ENCODE measurements at places on chromosomes 5 and 9.

- no peak for DNase-seq
Measured at GRCh38 chr9:104556830-104557634, 11.9 kb upstream of the OR13C8 start.

GRCh38 chr9:99433095-99433494, 211.0 kb downstream of the SEC61B start:
- no peak for DNase-seq

GRCh38 chr5:127072861-127073846, at the start of gene C5orf63:
C5orf63 (minus strand) TSS chr5:127073502; CDS start chr5:127058995, 14,507 bp downstream.
- DNase-seq, result peak; percentile 11

DNA sequence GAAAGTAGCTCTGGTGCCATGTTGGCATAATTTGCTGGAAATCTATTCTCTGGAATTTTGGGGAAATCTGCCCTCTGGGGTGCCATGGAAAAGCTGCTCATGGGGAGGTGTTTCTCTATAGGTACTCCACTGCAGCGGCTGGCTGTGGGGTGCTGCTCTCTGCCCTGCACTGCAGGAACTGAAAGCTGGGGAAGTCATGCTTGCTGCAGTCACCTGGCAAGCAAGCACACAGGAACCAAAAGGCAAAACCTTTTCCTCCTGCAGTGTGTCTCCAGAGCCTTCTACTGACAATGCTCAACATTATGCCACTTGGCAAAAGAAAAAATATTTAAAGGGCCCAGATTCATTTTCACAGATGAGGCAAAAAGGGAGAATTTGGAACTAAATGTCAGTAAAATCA, 25.8 kb upstream of the CARNMT1 start:
- no peak for DNase-seq

- DNase-seq, result no peak
Measured at GRCh38 chr5:119398727-119399466, 43.1 kb downstream of the TNFAIP8 start.

DNA sequence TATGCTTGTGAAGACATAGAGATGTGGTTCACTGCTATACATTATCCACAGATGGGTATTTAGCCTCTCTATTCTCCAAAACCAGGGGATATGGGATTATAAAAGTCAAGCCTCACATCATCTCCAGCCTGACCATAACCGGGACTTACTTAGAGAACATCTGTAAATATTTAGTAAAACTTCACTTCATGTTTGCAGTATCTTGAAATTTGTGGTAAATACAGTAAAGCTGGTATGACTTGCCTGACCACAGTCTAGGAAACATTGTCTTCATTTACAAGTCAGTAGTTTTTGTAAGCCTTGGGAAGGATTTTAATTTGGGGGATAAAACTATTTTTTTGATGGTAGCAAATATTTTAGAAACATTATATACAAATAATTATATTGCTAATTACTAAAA, 64.2 kb downstream of the MAST4 start:
- DNase-seq, result no peak

DNA sequence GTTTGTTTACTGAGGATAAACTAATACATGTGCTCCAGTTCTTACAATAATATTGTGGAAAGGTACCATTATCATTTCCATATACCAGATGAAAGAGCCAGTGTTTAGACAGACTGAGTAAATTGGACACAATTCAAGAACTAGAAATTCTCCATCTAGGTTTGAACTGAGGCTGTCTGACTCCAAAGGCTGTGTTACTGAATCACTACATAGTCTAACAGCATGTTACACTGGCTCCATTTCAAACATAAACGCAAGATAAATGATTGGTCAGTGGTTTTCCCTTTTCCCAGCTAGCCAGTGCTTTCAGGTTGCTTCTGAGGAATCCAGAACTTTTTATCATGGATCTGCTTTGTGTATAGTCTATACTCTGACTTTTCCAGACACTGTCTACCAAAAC, 8.1 kb downstream of the SPDL1 start:
- no peak for DNase-seq

DNA sequence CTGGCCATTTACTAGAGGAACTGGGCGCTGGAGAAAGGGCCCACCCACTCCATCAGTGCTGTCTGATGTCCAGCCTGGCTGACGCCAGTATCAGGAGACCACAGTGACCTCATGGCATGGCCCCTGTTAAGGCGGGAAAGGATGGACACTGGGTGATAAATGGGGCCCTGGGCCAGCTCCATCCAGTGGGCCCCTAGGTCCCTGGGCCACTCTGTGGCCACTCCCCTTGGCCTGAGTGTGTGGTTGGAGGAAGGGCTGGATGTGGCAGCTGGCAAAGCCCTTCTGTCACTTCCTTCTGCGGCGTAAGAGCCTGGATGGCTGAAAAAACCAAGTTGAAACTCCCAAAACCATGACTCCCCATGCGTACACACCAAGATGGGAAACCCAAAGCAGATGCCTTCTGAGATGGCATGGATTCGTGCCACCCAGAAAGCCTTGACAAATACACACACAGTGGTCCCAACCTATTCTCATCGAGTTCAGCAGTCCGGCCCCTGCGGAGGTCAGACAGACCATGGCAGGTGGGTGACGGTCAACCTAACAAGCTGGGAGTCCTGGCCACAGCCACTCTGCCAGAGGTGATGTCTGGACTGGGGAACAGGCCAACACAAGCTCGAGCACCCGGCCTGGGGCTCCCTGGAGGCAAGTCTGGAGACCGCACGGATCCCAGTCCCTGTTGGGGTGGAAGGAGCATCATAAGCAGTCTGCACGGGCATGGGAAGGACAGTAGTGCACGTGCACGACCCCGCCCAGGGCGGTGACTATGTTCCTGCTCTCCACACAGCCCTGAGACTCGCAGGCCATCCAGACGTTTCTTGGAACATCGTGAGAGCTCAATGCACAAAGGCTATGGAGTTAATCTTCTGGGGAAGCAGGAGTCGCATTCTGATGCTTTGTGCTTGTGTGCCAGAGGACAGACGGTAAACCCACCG, 45.2 kb upstream of the NOTCH1 start:
- DNase-seq, result no peak

DNA sequence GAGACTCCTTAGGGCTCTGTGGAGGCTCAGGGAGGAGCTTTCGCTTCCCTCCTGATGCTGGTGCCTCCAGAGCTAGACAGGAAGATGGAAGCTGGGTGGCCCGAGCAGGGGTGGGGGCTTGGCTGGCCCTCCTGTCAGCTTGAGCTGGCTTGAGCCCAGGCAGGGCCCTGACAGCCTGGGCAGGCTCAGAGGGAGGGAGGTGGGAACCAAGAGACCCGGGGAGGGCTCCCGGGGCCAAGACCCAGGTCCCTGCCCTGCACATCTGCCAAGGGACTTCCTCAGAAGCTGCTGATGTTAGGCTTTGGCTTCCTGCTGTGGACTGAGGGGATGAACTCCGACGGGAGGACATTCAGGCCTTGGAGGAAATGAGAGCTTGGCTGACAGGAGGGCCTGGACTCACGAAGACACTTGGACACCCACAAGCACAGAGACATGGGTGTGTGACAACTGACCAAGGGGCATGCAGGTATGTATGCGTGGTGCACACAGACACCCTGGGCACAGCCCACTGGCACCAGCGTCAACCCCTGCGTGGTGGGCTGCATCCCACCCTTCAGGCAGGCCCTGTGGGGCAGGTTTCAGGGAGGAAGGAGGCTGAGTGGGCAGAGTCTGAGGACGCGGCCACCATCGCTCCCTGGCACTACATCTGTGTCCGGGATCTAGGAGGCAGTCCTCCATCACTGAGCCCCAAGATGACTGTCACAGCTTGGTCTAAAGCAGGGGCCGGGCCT, 1.7 kb upstream of the LTC4S start:
- DNase-seq, result no peak

GRCh38 chr5:139864716-139865483, 69.3 kb downstream of the PSD2 start:
- no peak for DNase-seq

DNA sequence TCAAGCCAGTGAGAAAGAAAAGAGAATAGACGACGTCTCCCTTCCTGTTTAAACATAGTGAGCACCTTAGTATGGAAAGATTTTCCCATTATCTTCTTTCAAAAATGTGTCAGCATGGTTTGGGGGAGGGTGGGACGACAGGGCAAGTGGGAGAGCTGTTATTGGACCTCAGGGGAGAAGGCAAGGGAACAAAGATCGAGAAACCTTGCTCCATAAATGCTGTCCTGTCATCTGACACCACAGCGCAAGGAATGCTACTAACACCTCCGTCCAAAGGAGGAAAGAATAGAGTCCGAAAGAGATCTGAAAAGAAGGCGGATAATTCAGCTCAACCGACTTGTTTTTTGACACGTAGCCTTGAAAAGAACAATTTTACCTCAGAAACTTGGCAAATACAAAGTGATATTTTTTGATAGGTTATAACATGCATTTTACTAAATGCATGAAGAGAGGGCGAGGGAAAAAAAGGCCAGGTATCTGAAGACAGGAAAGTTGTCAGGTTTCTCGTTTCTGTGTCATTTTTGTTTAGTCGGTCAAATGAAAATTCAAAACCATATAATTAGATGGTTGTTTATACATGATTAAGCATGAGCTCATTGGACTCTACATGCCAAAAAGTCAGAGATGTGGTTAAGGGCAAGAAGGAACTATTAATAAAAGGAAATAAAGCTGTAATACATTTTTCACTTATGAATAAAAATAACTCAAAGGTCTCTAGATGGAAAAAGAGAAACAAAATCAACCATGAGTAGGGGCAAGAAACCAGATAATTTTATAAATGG, 155.7 kb downstream of the GLIS3 start:
- no peak for DNase-seq

GRCh38 chr5:142472306-142472951, 147.6 kb upstream of the SPRY4 start:
- DNase-seq, result no peak

- DNase-seq, result no peak
Measured at GRCh38 chr9:20369391-20369790, 252.9 kb downstream of the MLLT3 start.

- DNase-seq, result peak; percentile 80
Measured at GRCh38 chr5:69042915-69043654, 50.7 kb upstream of the SLC30A5 start.

GRCh38 chr5:43780586-43780985, 177.6 kb downstream of the NNT start:
- no peak for DNase-seq

GRCh38 chr5:128426090-128426534, 111.9 kb downstream of the FBN2 start:
- no peak for DNase-seq

DNA sequence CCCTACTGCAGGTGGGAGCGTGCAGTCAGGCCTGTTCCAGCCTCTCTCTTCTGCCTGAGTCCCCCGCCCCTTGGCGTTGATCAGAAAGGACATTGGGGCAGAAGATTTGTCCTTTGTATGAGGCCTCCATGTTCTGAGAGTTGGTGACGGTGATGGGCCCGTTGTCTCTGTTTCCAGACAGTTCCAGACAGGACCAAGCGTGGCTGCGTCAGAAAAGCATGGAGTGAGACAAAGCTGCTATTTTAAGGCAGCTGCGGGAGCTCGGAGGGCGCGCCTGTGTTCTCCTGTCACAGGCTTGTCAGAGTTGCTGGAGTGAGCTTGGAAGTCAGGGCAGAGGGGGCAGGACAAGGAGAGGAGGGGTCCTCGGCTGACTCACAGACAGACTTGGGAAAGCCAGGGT, 32.1 kb upstream of the SH3PXD2B start:
- no peak for DNase-seq

- DNase-seq, result no peak
Measured at GRCh38 chr9:75891277-75891741, 836 bp downstream of the PCSK5 start.

Data from hippocampal formation (tissue), 2 donors.